A549 treated with CpdA at 1 μM for 4 hours (cell line): ENCODE measurements at places on chromosomes 4 and X. TPM values are rescaled to one million over a fixed set of nuclear protein-coding genes. Genes with fewer than 3 reads are reported as not detected.

The H2BW2 gene
- total RNA-seq = not detected in 5 replicates

The P2RY8 gene
- 0.01 to 0.03 TPM in 2 of 5 replicates, not detected in the others for total RNA-seq

The SGMS2 gene
- total RNA-seq = 14.6 to 22.7 TPM (median 19.9 TPM) in 5 replicates

The INTS6L gene
- total RNA-seq = 0.11 to 0.23 TPM (median 0.21 TPM) in 5 replicates

The PDK3 gene
- total RNA-seq = 5.8 to 6.5 TPM (median 6.3 TPM) in 5 replicates

The ARR3 gene
- not detected in 5 replicates for total RNA-seq

The PPBP gene
- total RNA-seq = 0.18 TPM in 1 of 5 replicates, not detected in the others

The ITM2A gene
- total RNA-seq = 0.38 TPM in 1 of 5 replicates, not detected in the others

The NUDT11 gene
- 3.1 to 3.6 TPM (median 3.4 TPM) in 5 replicates for total RNA-seq
